A549 (cell line): ENCODE measurements at places on chromosomes 2 and 18.

GRCh38 chr18:52341608-52342381, 1.8 kb downstream of the DCC start:
- DNase-seq: no peak

GRCh38 chr18:35432565-35433001, 55.4 kb upstream of the ZNF396 start:
- no peak for DNase-seq

DNA sequence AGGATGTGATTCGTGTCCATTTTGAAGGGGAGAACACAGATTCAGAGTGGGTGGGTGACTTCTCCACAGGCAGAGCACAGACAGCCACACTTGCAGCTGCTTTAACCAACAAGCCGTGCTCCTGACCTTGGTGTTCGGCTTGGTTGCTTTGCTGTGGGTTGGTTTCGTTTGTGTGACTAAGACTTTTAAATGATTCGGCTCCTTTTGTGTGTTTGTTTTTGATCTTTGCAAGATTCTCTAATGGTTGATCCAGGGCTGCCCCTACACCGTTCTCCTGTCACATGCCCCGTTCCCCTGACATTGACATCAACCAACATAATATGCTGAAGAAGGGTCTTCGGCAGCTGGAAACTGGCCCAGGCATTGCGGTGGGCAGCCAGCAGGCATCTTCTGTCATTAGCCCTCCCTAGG, 95.9 kb upstream of the MBOAT2 start:
- DNase-seq: peak; percentile 31

DNA sequence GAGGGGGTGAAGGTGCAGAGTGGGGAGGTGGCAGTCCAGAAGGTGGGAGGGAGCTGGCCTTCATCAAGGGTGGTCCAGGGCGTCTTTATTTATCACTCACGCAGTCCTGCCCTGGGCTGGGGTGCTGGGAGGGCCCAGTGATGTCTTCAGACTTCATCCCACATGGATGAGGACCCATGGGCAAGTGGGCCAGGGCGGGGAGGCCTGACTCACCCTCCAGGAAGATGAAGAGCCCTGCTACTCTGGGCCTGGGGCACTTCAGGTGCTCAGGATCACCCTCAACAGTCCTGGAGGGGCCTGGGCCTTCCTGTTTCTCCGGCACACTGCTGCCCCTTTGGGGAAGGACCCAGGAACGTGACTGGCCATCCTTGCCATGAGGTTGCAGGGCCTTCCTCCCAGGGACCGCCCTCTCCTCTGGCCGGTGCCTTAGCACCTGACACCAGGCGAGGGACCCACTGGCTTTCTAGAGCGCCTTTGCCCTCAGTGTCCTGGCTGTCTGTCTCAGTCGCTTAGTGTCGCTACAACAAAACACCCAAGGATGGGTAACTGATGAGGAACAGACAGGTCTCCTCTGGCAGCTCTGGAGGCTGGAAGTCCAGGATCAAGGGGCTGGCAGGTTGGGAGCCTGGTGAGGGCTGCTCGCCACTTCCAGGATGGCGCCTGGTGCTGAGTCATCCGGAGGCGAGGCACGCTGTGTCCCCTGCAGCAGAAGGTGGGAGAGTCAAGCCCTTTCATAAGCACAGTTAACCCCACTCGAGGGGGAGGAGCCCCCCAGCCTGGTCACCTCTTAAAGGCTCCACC, 57.8 kb upstream of the HS6ST1 start:
- no peak for DNase-seq

- no peak for DNase-seq
These were observed 50.9 kb downstream of the ADI1 start for GRCh38 chr2:3468296-3468988.

GRCh38 chr18:50671376-50671775, 111.5 kb downstream of the MAPK4 start:
- no peak for DNase-seq

- DNase-seq: no peak
These were observed 5.0 kb upstream of the IL18RAP start for GRCh38 chr2:102417946-102418345.

- no peak for DNase-seq
These were observed 951.3 kb downstream of the TSN start for GRCh38 chr2:122706757-122707223.

- DNase-seq: no peak
These were observed 58.0 kb upstream of the ZNF804A start for GRCh38 chr2:184540246-184540789.

DNA sequence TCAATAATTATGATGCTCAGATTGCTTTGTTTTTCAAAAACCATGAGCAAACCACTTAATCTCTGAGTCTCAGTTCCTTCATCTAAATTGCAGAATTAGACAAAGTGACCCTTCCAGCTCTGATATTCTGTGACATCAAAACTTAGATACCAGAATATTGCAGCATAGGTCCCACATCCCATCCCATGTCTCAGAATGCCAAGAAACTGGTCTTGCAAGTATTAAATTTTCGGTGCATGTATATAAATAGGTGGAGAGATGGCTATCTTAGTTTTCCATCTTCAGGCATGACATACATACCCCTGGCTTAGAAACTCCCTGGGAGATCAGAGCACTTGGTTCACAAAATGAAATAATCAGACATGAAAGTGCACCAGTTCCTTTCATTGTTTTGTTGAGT, 39.8 kb downstream of the WDR75 start:
- DNase-seq: no peak

GRCh38 chr18:7512348-7512747, 54.8 kb upstream of the PTPRM start:
- DNase-seq: no peak

- peak; percentile 89 for DNase-seq
These were observed 183.4 kb upstream of the FN1 start for GRCh38 chr2:215619022-215619958.

- DNase-seq: no peak
These were observed 74.9 kb upstream of the TFCP2L1 start for GRCh38 chr2:121359716-121360565.

DNA sequence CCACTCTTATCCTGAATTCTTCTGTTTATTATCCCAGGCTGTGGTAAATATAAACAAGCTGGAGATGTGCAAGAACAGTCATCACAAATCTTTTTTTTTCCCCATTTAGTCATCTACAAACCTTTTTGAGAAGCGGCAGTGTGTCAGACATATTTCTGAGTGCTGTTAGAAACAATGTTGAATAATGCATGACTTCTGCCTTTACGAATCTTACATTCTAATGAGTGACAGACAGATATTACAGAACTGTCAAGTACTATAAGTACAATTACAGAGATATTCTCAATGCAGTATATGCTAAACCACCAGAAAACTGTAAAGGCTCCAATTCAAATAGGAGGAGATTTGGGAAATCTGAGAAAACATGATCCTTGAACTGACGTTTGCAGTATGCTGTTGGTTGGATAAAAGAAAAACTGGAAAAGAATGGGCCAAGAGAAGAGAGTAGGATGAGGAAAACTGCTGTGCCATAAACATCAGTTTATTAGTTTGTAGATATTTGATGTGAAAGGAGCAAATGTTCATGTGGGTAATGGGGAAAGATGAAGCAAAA, 379.5 kb upstream of the SLC8A1 start:
- no peak for DNase-seq
